SK-MEL-5 (cell line): ENCODE measurements at places on chromosomes 7 and 10. TPM values are rescaled to one million over a fixed set of nuclear protein-coding genes. Genes with fewer than 3 reads are reported as not detected.

TRIM74 gene
- total RNA-seq = not detected in 2 replicates

DNAH11 gene
- total RNA-seq = 0.40 and 1.7 TPM in 2 replicates

FGFBP3 gene
- total RNA-seq = 0.72 and 0.74 TPM in 2 replicates

IFIT2 gene
- 1.7 and 2.0 TPM in 2 replicates for total RNA-seq

GARIN1A gene
- total RNA-seq = 0.21 and 0.82 TPM in 2 replicates

ANXA8L1 gene
- total RNA-seq = not detected in 2 replicates

CALCR gene
- total RNA-seq = 0.08 TPM in 1 of 2 replicates, not detected in the other

LDB3 gene
- total RNA-seq = 0.61 and 0.88 TPM in 2 replicates

UPK3BL2 gene
- 1.8 and 2.3 TPM in 2 replicates for total RNA-seq

INPP5A gene
- total RNA-seq = 11.1 and 12.8 TPM in 2 replicates

ZNF239 gene
- total RNA-seq = 1.8 and 2.1 TPM in 2 replicates

GDF10 gene
- not detected in 2 replicates for total RNA-seq

UNCX gene
- not detected in 2 replicates for total RNA-seq

CRPPA gene
- 1.9 and 2.5 TPM in 2 replicates for total RNA-seq

CDHR1 gene
- not detected in 2 replicates for total RNA-seq

ZPBP gene
- total RNA-seq = not detected in 2 replicates

RP9 gene
- total RNA-seq = 35.4 and 38.4 TPM in 2 replicates

GRM3 gene
- total RNA-seq = not detected in 2 replicates

ASAH2 gene
- total RNA-seq = 0.37 and 1.1 TPM in 2 replicates

HOXA7 gene
- 0.45 TPM in 1 of 2 replicates, not detected in the other for total RNA-seq

KIF11 gene
- 16.3 and 19.2 TPM in 2 replicates for total RNA-seq

PRTFDC1 gene
- 0.21 and 0.24 TPM in 2 replicates for total RNA-seq

SLC13A4 gene
- 0.21 TPM in 1 of 2 replicates, not detected in the other for total RNA-seq

DMBT1 gene
- 0.32 and 0.42 TPM in 2 replicates for total RNA-seq

MSANTD7 gene
- 20.9 and 21.6 TPM in 2 replicates for total RNA-seq

RPEL1 gene
- total RNA-seq = 0.05 TPM in 1 of 2 replicates, not detected in the other

HYAL4 gene
- not detected in 2 replicates for total RNA-seq

FZD8 gene
- 1.5 and 1.7 TPM in 2 replicates for total RNA-seq

TAS2R5 gene
- total RNA-seq = 0.26 and 0.51 TPM in 2 replicates

ITPRID1 gene
- not detected in 2 replicates for total RNA-seq

ACTR3C gene
- not detected in 2 replicates for total RNA-seq

COPS6 gene
- 75.2 and 80.9 TPM in 2 replicates for total RNA-seq

OPN4 gene
- not detected in 2 replicates for total RNA-seq

DENND2A gene
- 0.16 TPM in 1 of 2 replicates, not detected in the other for total RNA-seq

BMI1 gene
- 54.1 and 65.0 TPM in 2 replicates for total RNA-seq

OR2F2 gene
- total RNA-seq = not detected in 2 replicates

UTF1 gene
- total RNA-seq = not detected in 2 replicates

CRHR2 gene
- not detected in 2 replicates for total RNA-seq

JAKMIP3 gene
- total RNA-seq = 0.03 TPM in 1 of 2 replicates, not detected in the other

IFIT1B gene
- total RNA-seq = not detected in 2 replicates

ANLN gene
- 66.7 and 67.6 TPM in 2 replicates for total RNA-seq

ATG9B gene
- 0.13 and 0.27 TPM in 2 replicates for total RNA-seq

AUTS2 gene
- 0.11 and 0.37 TPM in 2 replicates for total RNA-seq

SPDYE1 gene
- not detected in 2 replicates for total RNA-seq

OR9A2 gene
- total RNA-seq = not detected in 2 replicates

PCLO gene
- 1,083 and 1,128 TPM in 2 replicates for total RNA-seq

C7orf33 gene
- not detected in 2 replicates for total RNA-seq

SPRN gene
- not detected in 2 replicates for total RNA-seq

WAPL gene
- 24.5 and 29.6 TPM in 2 replicates for total RNA-seq

AQP1 gene
- 0.03 and 0.08 TPM in 2 replicates for total RNA-seq

LRRD1 gene
- not detected in 2 replicates for total RNA-seq

WNT2 gene
- not detected in 2 replicates for total RNA-seq
